CD8-positive, alpha-beta memory T cell (primary cell): ENCODE measurements at places on chromosomes 7 and 10. TPM values are rescaled to one million over a fixed set of nuclear protein-coding genes. Genes with fewer than 3 reads are reported as not detected.

Gene PNLIPRP1
- not detected for total RNA-seq

Gene SPDYE16
- total RNA-seq: 0.42 TPM

Gene GPR85
- total RNA-seq: not detected

Gene NPC1L1
- total RNA-seq: not detected

DNA sequence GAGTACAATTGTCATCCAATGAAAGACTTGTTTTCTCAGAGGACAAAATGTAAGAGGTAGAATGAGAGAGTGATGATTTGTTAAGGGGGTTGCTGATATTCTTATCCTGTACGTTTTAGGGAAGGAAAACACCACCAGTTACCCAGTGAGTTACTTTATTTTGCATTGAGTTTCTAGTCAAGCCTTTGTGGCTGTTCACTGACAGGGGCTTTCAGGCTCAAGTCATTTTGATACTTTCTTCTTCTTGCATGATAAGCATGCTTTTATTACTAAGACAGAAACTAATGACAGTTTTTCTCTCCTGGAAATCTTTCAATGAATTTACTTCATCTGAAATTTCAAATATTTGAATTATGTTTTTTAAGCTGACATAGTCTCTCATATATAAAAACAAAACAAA, 710.2 kb upstream of the POM121L12 start:
- DNase-seq: no peak
- no peaks in the 10 kb centered on the region for H3K4me1 ChIP-seq
- no peak overlapping the region for H3K4me3 ChIP-seq
- H3K27me3 ChIP-seq: no peaks in the 10 kb centered on the region

DNA sequence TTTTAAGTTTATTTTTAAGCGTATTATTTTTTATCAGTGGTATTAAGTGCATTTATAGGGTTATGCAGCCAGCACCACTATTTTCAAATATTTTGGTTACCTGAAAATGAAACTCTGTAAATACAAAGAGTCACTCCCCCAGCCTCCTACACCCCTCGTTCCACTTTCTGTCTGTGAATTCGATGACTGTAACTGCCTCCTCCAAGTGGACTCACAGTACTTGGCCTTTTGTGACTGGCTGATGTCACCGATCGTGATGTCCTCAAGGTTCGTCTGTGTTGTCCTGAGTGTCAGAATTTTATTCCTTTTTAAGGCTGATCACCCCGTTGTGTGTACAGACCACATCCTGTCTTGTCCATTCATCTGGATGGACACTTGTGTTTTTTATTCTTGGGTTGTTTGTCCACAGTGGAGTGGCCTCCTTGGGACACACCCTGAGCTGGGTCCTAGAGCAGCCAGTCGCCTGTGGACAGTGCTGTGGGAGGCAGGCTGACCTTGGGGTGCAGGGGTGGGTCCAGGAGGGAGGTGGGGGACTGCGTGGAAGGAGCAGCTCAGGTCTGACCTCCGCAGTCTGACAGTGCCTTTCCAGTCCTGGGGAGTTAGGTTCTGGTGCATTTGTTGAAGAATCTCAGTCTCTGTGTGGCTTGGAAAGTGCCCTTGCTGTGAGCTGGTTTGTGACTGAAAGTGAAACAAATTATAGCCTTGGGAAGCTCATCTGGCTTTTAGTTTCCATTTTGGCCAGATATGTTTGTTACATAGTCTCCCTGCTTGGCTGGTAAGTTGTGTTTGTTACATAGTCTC, 6.9 kb downstream of the MTG1 start:
- no peaks in the 10 kb centered on the region for H3K4me1 ChIP-seq
- peaks cover 5% of the 10 kb centered on the region for H3K36me3 ChIP-seq
- H3K27me3 ChIP-seq: no peaks in the 10 kb centered on the region

GRCh38 chr7:23072922-23073321, 32.7 kb upstream of the KLHL7 start:
- H3K27me3 ChIP-seq: no peaks in the 10 kb centered on the region
- no peak for DNase-seq
- H3K4me1 ChIP-seq: no peaks in the 10 kb centered on the region
- H3K4me3 ChIP-seq: no peak overlapping the region
- no peak overlapping the region for H3K27ac ChIP-seq
- H3K36me3 ChIP-seq: no peaks in the 10 kb centered on the region

DNA sequence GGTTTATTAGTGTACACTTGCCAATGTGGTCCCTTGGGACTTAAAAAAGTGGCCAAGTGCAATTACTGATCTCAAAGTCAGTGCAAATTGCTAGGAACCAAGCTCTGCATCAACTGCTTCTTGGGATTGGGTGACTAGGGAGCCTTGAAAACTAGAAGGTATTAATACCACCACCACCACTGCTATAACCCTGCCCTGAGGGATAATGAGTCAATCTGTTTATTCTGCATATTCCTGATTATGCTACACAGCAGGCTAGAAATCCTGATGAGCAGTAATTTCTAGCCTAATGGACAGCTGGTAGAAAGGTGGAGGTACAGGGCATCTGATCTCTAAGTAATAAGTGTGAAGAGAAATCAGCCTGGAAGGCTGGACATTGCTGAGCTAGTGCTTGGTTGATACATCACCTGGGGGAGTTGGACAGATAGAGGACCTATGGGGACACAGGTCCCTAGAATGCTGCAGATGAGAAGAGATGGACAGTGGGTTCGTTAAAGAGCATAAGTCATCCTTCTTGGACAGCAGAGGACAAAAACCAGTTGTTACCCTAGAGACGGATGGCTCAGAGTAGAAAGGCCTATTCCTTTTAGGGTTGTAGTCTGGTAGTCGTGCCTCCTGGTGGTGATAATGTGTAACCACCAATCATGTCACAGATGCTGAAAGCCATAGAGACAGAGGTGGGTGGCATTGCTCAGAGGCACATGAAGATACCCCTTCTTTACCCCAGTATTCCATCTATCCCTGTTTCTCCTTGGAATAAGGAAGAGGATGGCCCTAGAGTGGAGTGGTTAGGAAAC, 554.8 kb downstream of the SORCS1 start:
- no peaks in the 10 kb centered on the region for H3K36me3 ChIP-seq
- H3K27me3 ChIP-seq: no peaks in the 10 kb centered on the region
- no peaks in the 10 kb centered on the region for H3K4me1 ChIP-seq
- H3K4me3 ChIP-seq: no peak overlapping the region
- no peak overlapping the region for H3K27ac ChIP-seq

- no peak for DNase-seq
- H3K36me3 ChIP-seq: no peaks in the 10 kb centered on the region
- H3K4me1 ChIP-seq: peaks cover 23% of the 10 kb centered on the region
- no peaks in the 10 kb centered on the region for H3K27me3 ChIP-seq
Observed at GRCh38 chr7:1851721-1852516, 181.8 kb downstream of the ELFN1 start.

DNA sequence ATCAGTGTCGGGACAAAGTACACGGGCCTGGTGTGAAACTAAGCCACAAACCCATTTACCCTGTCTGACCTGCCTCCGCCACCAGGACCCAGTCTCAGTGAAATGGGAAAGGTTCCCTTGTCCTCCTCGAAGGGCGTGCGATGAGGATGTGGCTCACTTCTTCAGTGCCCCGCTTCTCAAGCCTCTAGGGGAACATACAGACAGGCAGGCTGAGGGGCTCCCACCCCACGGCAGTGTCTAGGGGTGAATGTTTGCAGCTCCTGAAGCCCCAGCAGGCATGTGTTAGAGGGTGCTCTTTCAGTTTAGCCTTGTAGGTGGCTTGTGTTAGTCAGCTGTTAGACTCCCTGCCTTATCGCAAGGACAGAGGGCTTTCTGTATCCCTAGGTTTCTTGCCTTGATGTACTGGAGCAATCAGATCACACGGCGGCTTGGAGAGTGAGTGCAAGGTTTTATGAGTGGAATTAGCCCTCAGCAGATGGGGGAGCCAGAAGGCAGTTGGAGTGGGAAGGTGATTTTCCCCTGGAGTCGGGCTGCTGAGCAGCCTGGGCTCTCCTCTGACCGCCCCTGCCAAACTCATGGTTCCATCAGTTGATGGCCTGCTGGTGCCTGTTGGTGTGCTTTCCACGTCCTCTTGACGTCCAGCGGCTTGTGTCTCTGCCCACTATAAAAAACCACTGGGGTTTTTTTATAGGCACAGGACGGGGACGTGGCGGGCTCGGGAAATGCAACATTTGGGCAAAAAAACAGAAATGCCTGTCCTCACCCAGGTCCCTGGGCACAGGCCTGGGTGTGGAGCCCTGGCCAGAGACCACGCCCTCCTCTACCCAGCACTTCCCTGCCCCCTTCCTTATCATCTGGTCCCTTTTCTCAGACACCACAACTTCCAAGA, 759 bp downstream of the NUDT1 start:
- peaks cover 6% of the 10 kb centered on the region for H3K36me3 ChIP-seq
- no peak for DNase-seq
- H3K27ac ChIP-seq: peak overlapping the region; percentile 70
- no peaks in the 10 kb centered on the region for H3K27me3 ChIP-seq

DNA sequence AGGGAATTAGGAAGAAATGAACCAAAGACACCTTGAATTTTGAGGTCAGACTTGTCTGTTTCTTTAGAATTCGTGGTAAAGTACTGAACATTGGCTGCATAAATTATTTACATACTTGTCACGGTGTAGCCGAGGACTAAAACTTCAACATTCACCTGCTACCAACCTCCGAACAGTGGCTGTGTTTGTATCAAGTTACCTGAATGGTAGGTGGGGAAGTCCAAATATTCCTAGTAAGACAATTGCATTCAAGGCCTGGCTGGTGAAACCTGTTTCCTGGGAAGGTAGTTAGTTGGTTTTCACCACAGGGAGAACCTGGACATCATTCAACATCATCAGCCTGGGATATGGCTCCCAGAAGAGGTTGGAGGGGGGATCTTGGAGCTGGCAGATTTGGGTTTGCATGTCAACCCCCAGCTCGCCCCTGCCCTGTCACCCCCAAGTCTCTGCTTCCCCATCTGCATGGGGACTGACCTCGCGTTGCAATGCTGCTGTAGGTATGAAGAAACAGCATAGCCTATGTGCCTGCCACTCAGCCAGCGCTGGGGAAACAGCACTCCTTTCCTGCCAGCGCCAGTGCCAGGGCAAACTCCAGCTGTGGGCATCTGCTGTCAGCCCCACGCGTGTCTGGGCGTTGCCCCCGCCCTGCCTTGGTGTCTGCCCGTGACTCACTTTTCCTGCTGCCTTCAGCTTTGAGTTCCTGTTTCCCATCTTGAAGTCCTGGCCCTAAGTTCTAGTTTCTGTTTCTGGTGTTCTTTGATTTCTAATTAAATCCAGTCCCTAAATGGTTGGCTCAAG, 12.7 kb upstream of the LARP4B start:
- DNase-seq: no peak
- no peaks in the 10 kb centered on the region for H3K36me3 ChIP-seq
- no peak overlapping the region for H3K4me3 ChIP-seq
- no peaks in the 10 kb centered on the region for H3K27me3 ChIP-seq
- H3K4me1 ChIP-seq: peaks cover 5% of the 10 kb centered on the region
- H3K27ac ChIP-seq: no peak overlapping the region

DNA sequence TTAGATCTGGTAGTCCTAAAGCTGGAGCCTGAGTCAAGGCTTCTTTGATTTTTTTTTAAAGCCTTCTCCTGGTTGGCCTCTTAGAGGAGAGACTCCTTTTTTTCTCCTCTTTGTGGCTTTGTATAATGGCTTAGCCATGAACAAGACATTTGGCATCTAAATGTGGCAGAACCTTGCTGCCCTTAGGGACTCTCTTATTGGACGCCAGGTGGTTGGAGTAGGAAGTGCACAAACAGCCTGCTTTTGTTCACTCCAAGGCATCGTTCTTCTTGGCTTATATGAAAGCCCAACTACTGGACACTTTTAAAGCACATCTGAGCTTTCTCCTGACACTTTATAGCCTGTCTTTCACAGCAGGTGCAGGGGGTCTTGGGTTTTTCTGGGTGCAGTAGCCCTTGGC, 25.0 kb downstream of the ZPBP start:
- H3K4me1 ChIP-seq: peaks cover 22% of the 10 kb centered on the region
- H3K36me3 ChIP-seq: no peaks in the 10 kb centered on the region
- H3K27ac ChIP-seq: no peak overlapping the region
- no peaks in the 10 kb centered on the region for H3K27me3 ChIP-seq

- H3K27ac ChIP-seq: peak overlapping the region; percentile 18
- no peaks in the 10 kb centered on the region for H3K4me1 ChIP-seq
- no peak for DNase-seq
- no peaks in the 10 kb centered on the region for H3K36me3 ChIP-seq
- H3K4me3 ChIP-seq: no peak overlapping the region
Observed at GRCh38 chr7:32958046-32959025, 1.1 kb downstream of the FKBP9 start.

GRCh38 chr10:64574371-64574770, 1053.2 kb downstream of the REEP3 start:
- no peak overlapping the region for H3K4me3 ChIP-seq
- H3K4me1 ChIP-seq: no peaks in the 10 kb centered on the region
- no peaks in the 10 kb centered on the region for H3K36me3 ChIP-seq
- DNase-seq: no peak

DNA sequence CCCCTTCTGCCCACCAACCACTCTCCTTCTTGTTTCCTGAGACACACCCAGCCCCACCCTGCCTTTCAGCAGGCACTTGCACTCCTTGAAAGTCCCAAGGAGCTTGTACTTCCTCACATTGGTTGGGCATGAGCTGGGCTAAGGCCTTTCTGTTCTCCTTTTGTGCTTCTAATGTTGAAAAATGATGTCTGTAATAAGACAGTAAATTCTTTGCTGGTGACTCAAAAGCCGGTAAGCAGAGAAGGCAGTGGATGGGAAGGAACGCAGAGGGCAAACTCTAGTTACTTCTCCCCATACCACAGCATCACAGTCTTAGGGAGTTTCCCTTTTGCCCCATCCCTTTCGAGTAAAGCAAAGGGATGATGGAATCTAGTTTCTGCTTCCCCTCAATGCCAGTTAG, 185.6 kb downstream of the PLXNA4 start:
- H3K27me3 ChIP-seq: no peaks in the 10 kb centered on the region
- H3K4me1 ChIP-seq: no peaks in the 10 kb centered on the region

- no peaks in the 10 kb centered on the region for H3K4me1 ChIP-seq
- H3K27me3 ChIP-seq: no peaks in the 10 kb centered on the region
Observed at GRCh38 chr7:44284881-44285541, 40.4 kb downstream of the CAMK2B start.

DNA sequence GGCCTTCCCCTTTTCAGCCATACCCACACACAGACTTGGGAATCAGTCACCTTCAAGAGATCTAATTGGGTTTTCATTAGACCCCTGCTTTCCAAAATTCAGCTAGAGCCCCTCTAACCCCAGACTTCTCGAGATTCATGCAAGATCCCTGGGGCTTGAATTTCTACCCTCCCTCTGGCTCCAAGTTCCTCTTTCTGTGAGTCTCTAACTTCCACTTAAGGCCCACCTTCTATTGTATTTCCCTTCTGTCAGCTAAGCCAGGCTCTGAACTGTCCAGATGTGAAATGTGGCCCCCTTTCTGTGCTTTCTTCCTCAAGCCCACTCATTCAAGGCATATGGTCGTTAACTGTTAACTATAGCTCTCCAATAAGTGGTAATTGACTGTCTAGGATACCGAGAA, 132.2 kb downstream of the ZNF365 start:
- no peaks in the 10 kb centered on the region for H3K36me3 ChIP-seq
- H3K27me3 ChIP-seq: no peaks in the 10 kb centered on the region
- H3K27ac ChIP-seq: no peak overlapping the region
- H3K4me3 ChIP-seq: no peak overlapping the region
- DNase-seq: no peak

GRCh38 chr7:143042790-143043271, 9.3 kb upstream of the OR6V1 start:
- H3K36me3 ChIP-seq: no peaks in the 10 kb centered on the region
- no peak overlapping the region for H3K27ac ChIP-seq
- H3K4me1 ChIP-seq: no peaks in the 10 kb centered on the region
